ENCODE measurements at places on chromosomes 2 and 18.

GRCh38 chr2:211144078-211144477 lies 587.7 kb downstream of the CPS1 start:
- no peak for DNase-seq

- no peak for DNase-seq
Measured at GRCh38 chr18:68215931-68216330, 499.0 kb downstream of the TMX3 start.

GRCh38 chr2:169158874-169159273 lies 89.5 kb downstream of the DHRS9 start:
- no peak for DNase-seq

GRCh38 chr2:195652911-195653310 lies 4.1 kb upstream of the SLC39A10 start:
- no peak for DNase-seq

DNA sequence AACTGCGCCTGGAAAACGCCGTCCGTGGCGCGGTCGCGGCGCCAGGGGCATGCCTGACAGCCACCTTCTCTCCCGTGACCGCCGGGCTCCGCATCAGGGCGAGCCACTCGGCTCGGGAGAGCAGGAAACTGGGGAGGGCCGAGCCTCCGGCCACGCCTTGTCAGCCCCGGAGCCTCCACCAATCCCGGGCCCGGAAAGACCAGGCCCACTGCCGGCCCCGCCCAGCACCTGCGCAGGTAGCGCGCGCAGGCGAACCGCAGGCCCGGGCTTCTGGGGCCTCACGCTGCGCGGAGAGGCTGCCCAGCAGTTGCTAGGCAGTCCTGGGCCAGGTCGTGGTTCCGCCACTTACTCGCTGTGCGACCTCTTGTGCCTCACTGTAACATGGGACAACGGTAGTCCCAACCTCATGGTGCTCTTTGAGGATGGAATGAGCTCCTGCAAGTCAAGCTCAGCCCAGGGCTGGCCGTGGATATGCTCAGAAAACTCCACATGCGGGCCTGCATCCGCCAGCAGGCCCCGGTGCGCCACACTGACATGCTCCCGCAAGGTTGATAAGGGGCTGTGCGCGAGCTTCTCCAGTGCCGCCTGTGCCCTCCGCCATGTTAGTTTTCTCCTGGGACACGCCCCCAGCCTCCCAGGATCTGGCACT lies 97.1 kb downstream of the INHBB start:
- no peak for DNase-seq

GRCh38 chr2:203683421-203683820 lies 23.0 kb upstream of the CD28 start:
- DNase-seq = no peak

DNA sequence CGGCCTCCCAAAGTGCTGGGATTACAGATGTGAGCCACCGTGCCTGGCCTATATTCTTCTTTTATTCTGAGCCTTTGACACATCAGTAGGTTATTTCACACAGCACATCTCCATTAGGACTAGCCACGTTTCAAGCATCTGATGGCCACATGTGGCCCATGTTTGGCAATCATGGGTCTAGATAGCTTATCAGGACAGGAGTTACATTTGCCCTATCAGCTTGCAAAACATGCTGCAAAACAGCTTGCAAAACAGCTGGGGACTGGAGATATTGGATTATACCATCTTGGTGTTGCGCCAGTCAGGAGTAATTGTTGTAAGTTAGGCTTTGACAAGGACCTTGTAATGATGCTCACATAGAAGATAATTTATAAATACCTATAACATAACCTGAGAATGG lies 94.9 kb downstream of the GBX2 start:
- no peak for DNase-seq

GRCh38 chr2:192148620-192149321 lies 46.0 kb downstream of the TMEFF2 start:
- DNase-seq = no peak
